Diencephalon (tissue), 1 donor: ENCODE measurements at places on chromosomes 1 and 21. TPM values are rescaled to one million over a fixed set of nuclear protein-coding genes. Genes with fewer than 3 reads are reported as not detected.

ZNF593 gene
- total RNA-seq: 10.8 TPM

SFN gene
- total RNA-seq: not detected

BSND gene
- not detected for total RNA-seq

DYNLT5 gene
- total RNA-seq: 26.1 TPM

KIRREL1 gene
- total RNA-seq: 21.2 TPM

SV2A gene
- 183 TPM for total RNA-seq

CRP gene
- total RNA-seq: not detected

C1orf74 gene
- 3.7 TPM for total RNA-seq

ARTN gene
- total RNA-seq: 0.46 TPM

C8A gene
- total RNA-seq: not detected

FAM163A gene
- total RNA-seq: 1.6 TPM

POU3F1 gene
- total RNA-seq: 1.6 TPM

ZNF648 gene
- 1.4 TPM for total RNA-seq

SPRR1A gene
- not detected for total RNA-seq

C1orf53 gene
- 2.8 TPM for total RNA-seq

CENPL gene
- total RNA-seq: 16.8 TPM

CLIC6 gene
- 2.1 TPM for total RNA-seq

ALX3 gene
- 0.23 TPM for total RNA-seq

OR2AK2 gene
- total RNA-seq: 2.1 TPM

SPRR2F gene
- not detected for total RNA-seq

FCRL2 gene
- total RNA-seq: not detected

LCE2A gene
- total RNA-seq: not detected

APOBEC4 gene
- total RNA-seq: 0.23 TPM

GBP7 gene
- not detected for total RNA-seq

HCN3 gene
- 22.8 TPM for total RNA-seq

RNU1-4 gene
- under 0.01 TPM for total RNA-seq

CASQ1 gene
- total RNA-seq: 0.92 TPM

UBE2U gene
- not detected for total RNA-seq

OPTC gene
- total RNA-seq: not detected

LMOD1 gene
- total RNA-seq: 0.46 TPM

LRRC7 gene
- 127 TPM for total RNA-seq

NHLH1 gene
- 0.23 TPM for total RNA-seq

LINGO4 gene
- total RNA-seq: 0.23 TPM

LYSMD1 gene
- total RNA-seq: 18.5 TPM

ADGRL4 gene
- 4.2 TPM for total RNA-seq
